ENCODE measurements at places on chromosomes 5 and 9. TPM values are rescaled to one million over a fixed set of nuclear protein-coding genes. Genes with fewer than 3 reads are reported as not detected.
A peak's percentile ranks its signal among the peaks of the same experiment; 100 is the strongest.

DNA sequence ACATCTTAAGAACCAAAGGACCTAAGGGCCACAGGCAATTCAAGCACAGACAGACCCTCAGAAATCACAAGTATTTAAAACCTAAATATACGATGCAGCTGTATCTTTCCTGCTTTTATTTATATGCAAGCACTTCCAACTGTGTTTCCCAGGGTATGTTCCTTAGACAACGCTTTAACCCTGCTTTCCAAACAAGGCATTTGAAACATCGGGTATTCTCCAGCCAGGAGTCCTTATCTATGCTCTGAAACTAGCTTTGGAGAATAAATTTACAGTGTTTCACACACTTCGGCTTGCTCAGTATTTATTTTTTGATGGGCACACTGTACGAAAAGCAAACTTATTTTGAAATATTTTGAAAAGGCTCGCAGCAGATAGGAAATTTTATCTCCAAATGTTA, 13.5 kb downstream of the NR6A1 start:
- no peak for DNase-seq

GRCh38 chr9:129776938-129777768, 24.3 kb upstream of the PTGES start:
- peak; percentile 91 for DNase-seq

- DNase-seq, result no peak
Observed at GRCh38 chr5:57986761-57987341, 473.0 kb downstream of the PLK2 start.

Gene GFM2
- total RNA-seq, result 16.8 TPM

DNA sequence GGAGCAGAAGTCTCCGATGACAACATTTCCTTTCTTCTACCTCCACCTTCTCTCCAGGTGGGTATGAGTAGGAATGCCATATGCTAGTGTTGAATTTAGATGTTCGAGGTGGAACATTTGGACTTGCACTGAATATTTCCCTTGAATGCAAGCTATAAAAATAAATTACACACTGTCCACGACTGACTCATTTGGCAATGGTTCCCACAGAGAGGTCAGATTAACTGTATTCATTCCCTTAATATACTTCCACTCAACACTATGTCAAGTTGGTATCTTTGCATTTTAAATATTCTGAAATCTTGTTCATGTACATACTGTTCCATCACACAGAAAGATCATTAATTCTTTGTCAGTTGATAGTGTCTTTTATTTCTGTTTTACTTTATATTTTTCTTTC, 222.6 kb upstream of the PIK3R1 start:
- DNase-seq, result no peak

- DNase-seq, result no peak
Observed at GRCh38 chr5:147949711-147950573, 43.6 kb upstream of the C5orf46 start.

Gene PCDHGA8
- total RNA-seq, result 1.2 TPM

DNA sequence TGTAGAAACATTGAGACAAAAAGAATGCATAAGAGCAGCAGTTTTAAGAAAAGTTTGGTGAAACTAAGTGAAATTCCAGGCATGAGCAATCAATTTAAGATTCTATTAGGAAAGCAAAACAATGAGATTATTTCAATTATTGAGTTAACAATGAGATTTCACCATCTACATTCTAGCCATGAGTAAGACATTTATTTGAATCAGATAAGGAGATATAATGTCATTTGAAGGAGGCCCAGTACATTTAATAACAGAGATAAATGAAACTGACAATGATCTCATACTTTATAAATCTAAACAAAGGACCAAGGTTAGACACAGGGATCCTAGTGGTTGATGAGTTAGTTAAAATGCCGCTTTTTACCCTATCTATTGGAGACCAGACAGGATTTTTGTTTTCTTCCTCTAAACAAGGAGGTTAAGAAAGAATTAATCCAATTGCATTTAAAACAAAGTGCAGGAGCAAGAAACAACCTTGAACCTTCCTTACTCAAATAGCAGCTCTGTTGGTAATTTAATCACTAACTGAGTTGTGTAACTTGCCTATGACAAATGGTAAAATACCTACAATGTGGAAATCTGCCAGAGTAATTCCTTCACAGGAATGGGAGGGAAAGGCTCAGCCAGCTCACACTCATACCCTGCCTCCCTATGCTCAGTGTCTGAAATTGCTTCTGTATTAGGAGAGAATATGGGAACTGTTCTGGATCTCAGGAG, 103.5 kb upstream of the NR3C1 start:
- no peak for DNase-seq

DNA sequence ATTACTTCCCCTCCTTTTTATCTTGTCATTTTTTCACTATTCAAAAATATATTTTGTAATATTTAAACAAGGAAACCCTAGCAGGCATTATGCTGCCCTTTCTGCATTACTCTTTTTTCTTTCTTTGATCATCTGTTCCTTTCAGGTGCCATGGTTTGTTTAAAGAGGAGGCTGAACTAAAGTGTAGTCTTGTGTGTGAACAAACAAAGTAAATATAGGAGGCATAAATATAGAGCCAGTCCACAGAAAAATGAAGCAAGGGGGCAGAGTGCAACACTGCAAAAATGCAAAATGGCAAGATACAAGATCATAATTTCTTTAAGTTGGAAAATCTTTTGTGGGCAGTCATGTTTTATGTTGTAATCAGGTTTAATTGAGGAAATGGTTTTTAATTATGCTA, 947.3 kb upstream of the COX7C start:
- DNase-seq, result no peak

DNA sequence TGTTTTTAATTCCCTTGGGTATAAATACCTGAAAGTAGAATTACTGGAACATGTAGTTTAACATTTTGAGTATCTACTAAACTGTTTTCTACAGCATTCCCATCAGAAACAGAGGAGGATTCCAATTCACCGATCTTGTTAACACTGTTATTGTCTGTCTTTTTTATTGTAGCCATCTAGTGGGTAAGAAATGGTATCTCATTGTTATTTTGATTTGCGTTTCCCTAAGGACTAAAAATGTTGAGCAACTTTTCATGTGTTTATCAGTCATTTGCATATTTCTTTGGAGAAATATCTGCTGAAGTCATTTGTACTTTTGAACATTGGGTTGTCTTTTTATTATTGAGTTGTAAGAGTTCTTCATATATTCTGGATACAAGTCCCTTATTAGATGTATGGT, 135.2 kb upstream of the NFIL3 start:
- no peak for DNase-seq

Gene SPINK6
- not detected for total RNA-seq

DNA sequence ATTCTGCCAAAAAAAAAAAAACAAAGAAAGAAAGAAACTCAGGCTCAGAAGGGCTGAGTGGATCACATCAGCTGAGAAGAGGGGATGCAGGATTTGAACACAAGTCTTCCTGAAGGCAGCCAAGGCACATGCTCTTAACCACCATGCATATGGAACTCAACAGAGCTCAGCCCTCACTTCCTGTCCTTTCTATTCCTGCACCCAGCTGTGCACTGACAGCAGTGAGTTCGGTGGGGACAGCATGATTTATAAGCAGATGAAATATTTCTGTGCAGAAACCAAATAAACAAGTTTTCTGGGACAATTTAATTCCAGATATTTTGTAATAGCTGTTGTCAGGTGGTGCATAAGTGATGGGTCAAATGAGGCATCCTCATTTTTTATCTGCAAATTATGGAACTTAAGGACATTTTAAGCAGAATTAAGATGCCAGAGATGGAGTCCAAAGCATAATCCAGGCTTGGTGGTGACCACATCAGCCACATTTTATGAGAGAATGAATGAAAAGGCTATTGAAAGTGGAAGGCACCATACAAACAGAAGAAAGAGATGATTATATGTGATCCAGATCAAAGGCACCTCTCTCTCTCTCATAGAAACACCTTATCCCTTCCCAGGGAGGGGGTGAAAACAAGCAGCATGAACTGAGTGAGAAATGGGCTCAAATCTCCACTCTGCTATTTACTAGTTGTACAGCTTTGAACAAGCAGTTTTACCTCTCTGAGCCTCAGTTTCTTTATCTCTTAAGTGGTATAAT, 303.6 kb upstream of the MSX2 start:
- no peak for DNase-seq

DNA sequence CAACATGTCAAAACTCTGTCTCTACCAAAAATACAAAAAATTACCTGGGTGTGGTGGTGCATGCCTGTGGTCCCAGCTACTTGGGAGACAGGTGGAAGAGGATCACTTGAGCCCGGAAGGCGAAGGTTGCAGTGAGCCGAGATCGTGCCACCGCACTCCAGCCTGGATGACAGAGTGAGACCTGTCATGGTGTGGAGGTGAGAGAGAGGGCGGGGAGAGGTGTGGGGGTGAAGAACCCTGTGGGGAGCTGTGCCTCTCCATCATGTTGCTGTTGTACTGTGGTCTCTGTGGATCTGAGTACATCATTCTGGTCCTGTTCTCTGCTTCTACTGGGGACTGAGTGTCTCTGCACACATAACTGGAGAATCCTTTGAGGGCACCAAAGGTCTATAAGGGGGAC, 11.3 kb upstream of the SLC34A1 start:
- no peak for DNase-seq

GRCh38 chr5:66565878-66566277, 30.3 kb upstream of the MAST4 start:
- DNase-seq, result no peak

GRCh38 chr5:44275908-44276307, 113.3 kb downstream of the FGF10 start:
- no peak for DNase-seq

Gene ADAMTSL1
- total RNA-seq, result 7.3 TPM

GRCh38 chr5:14936588-14936987, 65.0 kb upstream of the ANKH start:
- DNase-seq, result no peak

GRCh38 chr9:131709771-131710431, 30.0 kb downstream of the RAPGEF1 start:
- no peak for DNase-seq

Gene SPINK1
- total RNA-seq, result not detected

DNA sequence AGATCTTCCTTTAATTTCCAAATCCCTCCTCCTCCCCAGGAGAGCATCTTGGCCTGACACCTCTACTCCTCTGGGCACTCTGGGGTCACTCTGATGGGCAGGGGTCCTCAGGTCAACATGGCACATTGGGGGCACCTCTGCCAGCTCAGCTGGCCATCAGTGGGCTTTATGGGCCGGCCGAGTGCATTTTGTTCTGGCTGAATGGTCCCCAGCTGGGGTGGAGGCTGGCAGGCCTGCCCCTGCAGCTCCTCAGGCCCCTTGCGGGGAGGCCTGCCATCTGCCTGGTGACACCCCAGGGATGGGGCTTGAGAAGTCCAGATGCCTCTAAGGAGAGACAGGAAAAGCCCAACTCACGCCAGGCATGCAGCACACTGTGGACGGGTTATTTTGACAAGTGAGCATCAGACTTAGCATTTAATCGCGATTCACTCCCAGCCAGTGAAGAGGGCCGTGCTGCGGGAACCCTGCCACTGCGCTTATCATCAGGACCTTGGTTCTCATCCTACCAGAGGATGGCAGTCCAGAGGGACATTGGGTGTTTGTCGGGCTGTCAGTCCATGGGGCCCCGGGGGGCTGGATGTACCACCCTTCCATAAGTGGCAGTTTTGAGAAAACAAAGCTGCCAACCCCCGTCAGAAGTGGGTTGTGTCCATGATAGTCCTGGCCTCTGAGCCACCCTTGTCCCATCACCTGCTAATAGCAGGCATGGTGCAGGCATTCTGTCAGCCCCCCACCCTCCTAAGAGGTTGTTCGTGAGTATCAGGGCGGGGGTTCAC, 21.7 kb downstream of the PHF2 start:
- peak; percentile 39 for DNase-seq

DNA sequence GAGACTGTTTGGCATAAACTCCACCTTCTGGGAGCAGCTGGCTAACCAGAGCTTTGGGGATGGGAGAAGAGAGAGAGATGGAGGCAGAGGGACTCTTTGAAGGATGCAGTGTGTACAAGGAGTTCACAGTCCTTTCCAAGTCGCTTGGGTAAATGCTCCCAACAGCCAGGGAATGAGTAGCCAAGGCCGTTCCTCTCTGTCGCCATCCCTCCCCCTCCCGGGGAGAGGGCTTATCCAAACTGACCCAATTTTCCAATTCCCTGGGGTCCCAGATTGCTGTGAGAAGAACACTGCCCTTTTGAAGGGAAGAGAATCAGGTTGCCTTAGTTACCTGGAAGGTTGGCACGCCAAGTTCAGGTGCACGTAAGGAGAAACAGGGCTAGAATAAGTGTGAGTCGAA, 7.9 kb downstream of the WWC1 start:
- no peak for DNase-seq

- DNase-seq, result no peak
Observed at GRCh38 chr5:142915813-142916424, 145.7 kb downstream of the ARHGAP26 start.

Gene CCDC69
- 81.9 TPM for total RNA-seq

Gene PCDHGC5
- 1.4 TPM for total RNA-seq

Measured in upper lobe of right lung (tissue), 1 donor.